Left kidney (tissue), 8 donors: ENCODE measurements at places on chromosomes 12 and 14.

GRCh38 chr12:55692631-55693322, 14.9 kb downstream of the ITGA7 start:
- DNase-seq = no peak

- no peak for DNase-seq
These were observed 59.9 kb downstream of the SETD3 start for GRCh38 chr14:99420711-99421110.

GRCh38 chr14:64789696-64790095, 85.5 kb downstream of the PLEKHG3 start:
- DNase-seq = no peak

DNA sequence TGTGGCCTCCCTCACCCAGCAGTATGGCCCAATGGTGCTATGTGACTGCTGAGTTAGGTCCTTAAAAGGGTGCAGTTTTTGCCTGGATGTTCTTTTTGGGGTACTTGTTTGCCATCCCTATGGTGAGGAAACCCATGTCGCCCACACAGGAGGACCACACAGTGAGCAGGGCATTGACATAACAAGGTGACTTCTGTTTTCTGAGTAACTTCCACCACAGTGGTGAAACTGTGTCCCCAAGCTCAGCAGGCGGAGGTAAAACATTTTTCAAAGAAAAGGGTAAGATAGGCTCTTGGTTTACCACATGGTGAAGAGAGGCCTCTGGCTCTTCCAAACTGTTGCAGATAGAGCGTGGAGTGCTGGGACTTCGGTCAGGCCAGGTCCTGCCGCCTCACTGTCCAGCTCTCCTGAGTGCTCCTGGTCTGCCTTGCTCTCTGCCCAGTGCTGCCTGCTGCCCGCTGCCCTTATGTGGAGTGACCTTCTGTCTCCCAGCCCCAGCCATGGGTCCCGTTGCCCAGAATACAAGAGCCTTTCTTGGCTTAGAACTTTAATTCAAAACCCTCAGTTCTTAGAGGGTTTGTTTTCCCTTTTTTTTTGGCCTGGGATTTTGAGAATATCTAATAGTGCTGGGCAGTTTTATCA, 54.0 kb downstream of the TRAF3 start:
- no peak for DNase-seq

DNA sequence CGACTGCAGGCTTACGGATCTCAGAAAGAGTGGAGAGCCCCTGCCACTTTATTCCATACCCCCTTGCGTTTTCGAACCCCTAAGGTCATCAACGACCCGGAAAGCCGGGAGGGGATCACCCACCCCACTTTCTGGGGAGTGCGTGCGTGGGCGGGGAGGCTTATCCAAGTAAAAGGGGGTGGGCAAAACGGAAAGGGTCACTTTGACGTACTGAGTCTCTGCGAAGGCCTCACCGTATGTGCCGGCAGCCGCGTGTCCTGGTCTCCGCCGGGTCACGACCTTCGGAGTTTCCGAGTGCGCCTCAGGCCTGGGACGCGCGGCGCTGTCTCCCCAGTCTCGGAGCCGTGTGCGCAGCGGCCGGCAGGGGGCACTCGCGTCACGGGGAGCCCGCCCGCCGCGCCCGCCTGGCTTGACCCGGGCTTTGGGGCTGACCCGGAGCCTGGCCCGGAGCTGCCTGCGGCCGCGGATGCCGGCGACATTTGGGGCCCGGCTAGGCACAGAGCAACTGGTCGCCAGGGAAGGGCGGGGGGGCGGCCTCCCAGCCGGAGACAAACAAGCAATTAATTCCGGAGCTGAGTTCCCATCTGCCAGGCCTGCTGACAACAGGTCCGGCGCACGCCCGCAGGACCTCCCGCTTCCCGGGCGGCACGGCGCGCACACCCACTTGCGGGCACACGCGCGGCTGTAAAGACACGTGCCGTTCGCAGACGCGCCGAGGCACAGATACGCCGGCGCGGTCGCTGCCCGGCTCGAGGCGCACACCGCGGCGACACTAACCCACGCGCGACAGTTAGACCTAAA, 890 bp upstream of the KIF26A start:
- DNase-seq = no peak

- no peak for DNase-seq
These were observed 9.6 kb upstream of the TEP1 start for GRCh38 chr14:20422886-20423285.

- DNase-seq = no peak
These were observed 195.5 kb downstream of the PPM1H start for GRCh38 chr12:62739266-62740015.

GRCh38 chr14:30621354-30621939, 672 bp upstream of the SCFD1 start:
- no peak for DNase-seq

- DNase-seq = peak; percentile 46
These were observed 1.7 kb downstream of the PAWR start for GRCh38 chr12:79689061-79689476.

DNA sequence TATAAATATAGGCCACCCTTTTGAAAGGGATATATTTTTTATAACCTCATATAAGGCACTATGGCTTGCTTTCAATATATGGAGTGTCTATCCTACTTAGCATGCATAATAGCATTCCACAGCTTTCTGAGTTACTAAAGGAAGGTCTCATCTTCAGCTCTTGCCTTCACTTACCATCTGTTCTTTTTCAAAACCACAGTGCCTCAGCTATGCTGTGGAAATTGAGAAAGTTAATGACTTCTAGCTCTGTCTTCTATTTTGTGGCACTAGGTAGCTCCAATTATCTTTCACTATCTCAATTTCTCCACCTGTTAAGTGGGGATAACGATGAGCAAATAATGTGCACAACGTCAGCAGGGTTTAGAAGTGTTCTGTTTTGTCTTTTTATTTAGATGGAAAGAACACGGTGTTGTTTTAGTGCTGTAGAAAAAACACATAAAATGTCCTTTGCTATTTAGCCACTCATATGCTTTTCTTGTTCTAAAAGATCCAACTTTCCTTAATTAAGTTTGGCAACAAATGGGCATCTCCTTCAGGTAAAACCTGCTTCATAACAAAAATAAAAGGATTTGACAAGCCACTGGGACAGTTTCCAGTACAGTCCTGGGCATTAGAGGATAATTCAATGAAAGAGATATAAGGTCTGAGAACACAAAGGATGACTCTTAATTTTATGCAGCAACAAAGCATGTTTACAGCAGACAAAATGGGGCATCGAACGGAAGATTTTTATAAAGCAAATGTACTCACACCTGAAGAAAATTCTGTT, 462.0 kb upstream of the SYT1 start:
- DNase-seq = no peak

DNA sequence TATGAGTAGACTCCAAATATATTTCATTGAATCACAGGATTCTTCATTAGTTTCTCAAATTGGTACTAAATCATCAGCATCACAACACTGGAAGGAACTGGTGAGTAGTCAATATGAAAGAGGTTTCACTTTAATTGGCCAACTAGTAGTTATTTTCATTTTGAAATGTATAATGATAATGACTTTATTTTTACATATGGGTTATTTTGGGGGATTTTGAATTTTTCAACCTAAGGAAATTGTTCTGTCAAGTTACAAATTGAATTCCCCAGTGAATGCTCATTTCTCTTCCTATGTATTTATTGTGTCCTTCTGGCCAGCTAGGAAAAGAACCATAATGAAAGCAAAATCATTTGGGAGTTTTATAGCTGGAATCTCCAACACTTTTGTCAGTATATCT, 174.2 kb upstream of the ATP2B1 start:
- DNase-seq = no peak
